ENCODE measurements at places on chromosomes 16 and 17.
A peak's percentile ranks its signal among the peaks of the same experiment; 100 is the strongest.

GRCh38 chr17:7408252-7408727 lies 645 bp downstream of the NLGN2 start:
- peak; percentile 44 for DNase-seq

GRCh38 chr16:74939688-74940087 lies 45.2 kb downstream of the WDR59 start:
- DNase-seq, result no peak

GRCh38 chr16:83806036-83806435 lies 1.7 kb upstream of the HSBP1 start:
- DNase-seq, result no peak

- DNase-seq, result no peak
Measured at GRCh38 chr16:54062361-54063278, 224.0 kb downstream of the IRX3 start.

DNA sequence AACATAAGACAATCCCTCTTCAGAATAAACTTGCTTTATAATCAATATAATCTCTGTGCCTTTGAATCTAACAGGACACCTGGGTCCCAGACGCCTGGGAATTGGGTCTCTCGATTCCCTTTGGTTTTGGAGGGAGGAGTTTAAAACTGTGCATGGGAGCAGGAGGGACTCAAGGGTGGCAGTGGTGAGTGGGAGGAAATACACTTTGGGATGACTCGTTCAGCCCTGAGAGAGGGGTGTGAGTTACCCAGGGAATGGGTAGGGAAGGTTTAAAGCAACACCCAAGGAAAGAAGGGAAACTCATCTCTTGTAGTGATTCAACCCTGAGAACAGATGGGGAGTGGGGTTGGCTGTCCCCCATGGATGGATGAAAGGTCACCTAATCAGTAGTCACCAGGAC lies 1.6 kb downstream of the RANGRF start:
- DNase-seq, result no peak

GRCh38 chr17:68320943-68321555 lies 29.8 kb downstream of the ARSG start:
- DNase-seq, result no peak

DNA sequence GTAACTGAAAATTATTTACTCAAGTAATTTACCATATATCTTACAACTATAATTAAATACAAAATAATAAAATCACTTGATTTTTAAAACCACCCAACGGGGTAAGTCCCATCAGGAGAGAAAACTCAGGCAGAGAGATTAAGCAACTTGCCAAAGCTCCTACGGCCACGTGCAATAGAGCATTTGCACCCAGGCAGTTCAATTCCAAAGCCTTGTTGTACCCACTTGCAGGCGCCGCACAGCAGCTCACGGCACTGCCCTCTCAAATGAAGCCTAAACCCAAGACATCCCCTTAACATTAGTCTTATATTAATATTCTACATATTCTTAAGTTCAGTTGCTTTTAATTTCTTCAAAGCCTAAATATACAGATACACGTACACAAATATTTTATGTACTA lies 75.7 kb downstream of the SPAG9 start:
- no peak for DNase-seq

DNA sequence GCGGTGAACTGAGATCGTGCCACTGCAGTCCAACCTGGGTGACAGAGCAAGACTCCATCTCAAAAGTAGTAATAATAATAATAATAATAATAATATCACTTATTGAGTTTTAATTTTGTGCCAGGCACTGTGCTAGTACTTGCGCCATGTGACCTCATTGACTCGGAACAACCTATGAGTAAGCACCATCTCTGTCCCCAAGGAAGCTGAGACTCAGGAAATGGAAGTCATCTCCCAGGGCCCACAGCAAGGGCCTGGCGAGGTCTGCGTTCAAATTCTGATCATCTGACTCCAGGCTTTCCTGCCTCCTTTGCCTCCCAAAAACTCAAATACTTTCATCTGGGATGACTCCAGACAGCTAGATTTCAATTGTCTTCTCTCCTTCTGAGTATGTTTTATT lies 162.9 kb downstream of the SEC14L1 start:
- DNase-seq, result no peak

- peak; percentile 67 for DNase-seq
Measured at GRCh38 chr16:88456356-88457292, 3.5 kb downstream of the ZFPM1 start.

GRCh38 chr17:9175700-9176467 lies 154.6 kb downstream of the NTN1 start:
- DNase-seq, result no peak

DNA sequence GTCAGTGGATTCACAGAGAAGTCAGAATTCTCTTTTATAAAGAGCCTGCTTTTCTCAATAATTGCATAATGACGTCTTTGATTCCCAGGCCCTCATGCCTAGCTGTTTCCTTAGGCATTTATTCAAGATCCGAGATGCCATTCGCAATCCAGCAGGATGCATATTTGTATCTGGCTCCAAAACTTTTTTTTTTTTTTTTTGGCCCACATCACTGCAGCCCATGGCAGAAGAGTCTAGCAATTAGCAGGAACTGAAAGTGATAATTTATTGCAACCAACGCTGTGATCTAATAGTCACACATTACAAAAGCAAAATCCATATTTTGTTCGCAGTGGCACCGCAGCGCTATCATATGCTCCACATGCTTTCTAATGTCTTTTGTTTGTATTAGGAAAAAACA lies 503.4 kb downstream of the MAF start:
- no peak for DNase-seq

DNA sequence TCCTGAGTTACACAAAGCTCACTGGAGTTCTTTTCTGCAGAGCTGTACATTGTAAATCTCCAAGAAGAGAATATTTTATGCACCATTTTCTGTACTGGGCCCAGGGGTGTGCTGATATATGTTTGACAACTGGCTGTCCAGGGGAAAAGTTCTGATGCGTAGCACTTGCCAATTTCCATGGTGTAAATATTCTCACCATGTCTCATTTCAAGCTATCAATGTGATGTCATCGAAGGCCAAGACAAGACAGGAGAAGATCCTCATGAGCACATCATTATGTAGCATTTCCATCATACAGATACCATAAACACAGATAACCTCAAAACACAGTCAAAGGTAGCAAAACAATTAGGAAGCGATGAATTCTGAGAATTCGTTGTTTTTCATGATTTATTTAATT lies 18.9 kb downstream of the CDH5 start:
- DNase-seq, result no peak

DNA sequence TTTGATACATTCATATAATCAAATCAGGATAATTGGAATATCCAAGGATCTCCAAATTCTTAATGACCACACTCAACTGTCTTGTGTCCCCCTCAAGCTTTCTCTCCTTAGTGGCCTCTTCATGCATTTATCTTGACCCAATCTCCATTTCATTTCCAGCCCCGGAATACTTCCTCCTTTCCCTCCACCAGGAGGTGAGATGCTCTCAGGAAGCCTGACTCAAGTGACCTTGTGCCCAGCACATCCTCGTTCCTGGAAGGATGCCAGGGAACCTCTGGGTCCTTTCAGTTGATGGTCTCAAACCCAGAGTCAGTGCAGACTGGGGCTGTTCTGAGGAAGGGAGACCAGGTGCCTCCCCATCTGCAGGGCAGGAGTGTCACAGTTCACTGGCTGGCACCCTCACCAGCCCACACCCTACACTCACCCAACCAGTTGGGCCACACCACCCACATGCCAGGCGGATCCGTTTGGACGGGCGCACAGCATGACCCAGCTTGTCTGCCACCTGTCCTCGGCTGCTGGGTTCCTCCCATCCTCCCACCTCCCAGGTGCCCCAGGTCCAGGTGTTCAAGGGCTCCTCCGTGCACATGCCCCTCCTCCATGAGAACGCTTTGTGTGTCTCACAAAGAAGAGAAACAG lies 14.0 kb upstream of the EMP2 start:
- no peak for DNase-seq

GRCh38 chr17:51103050-51103449 lies 17.6 kb downstream of the SPAG9 start:
- DNase-seq, result no peak

- DNase-seq, result no peak
Measured at GRCh38 chr17:58327363-58328194, 1.0 kb downstream of the TSPOAP1 start.

- no peak for DNase-seq
Measured at GRCh38 chr17:80244871-80245509, 15.7 kb upstream of the RNF213 start.

DNA sequence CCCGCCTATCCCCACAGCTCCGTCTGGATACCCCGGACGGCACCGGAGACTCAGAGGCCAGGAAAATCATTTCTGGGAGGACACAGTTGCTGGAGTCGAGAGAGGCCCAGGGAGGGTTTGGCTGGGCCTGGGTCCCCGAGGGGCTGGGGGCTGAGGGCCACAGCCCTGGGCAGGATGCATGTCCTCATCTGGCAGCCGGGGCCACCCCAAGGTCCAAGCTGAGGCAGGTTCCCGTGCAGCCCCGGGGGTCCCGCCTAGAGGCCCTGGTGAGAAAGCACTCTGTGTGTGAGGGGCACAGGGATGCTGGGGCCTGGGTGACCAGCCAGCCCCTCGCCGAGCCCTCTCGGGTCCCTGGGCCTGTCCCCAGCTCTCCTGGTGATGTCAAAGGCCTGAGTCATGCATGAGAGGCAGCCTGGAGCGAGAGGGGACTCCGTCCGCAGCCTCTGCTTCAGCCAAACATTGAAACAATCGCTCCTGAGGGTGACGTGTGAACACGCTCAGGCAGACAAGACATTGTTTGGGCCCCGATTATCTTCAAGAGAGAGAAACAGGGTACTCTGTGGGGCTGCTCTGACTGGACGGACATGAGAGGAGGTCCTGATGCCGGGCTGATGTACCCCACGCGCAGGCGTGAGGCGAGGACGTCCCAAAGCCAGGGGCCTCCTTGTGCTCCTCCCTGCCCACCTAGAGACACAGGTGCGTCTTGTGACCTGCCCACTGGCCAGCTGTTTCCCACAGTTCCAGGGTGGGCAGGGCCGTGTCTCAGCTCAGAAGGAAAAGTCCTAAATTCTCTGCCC lies 25.8 kb upstream of the C1QTNF8 start:
- DNase-seq, result no peak

GRCh38 chr16:56625943-56626654 lies 518 bp downstream of the MT1E start:
- DNase-seq, result no peak

- DNase-seq, result no peak
Measured at GRCh38 chr17:29645515-29646051, 22.9 kb upstream of the CORO6 start.

DNA sequence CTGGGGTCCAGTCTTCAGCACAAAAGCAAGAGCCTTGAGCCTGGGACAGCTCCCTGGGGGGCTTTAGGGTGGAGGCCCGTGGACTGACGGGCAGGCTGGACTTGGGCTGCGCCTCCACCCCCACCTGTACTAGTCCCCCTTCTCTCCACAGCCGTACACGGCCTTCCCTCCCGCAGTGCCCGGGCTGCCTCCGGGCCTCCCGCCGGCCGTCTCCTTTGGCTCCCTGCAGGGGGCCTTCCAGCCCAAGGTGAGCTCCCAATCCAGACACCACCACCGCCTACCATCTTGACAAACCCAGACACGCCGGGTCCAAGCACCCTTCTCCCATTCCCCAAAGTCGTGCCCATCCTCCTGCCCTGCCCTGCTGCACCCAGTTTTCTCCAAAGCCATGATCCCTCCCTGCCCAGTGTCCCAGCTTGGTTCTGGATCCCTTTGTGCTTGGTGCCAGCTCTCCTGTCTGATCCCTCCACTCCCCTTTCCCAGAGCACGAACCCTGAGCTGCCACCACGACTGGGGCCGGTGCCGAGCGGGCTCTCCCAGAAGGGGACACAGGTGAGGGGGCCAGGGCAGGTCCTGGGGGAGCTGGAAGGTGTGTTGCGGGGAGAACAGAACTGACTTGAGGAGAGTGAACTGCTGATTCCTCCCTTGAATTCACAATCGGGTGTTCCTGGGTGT lies 7.1 kb downstream of the FBRS start:
- DNase-seq, result no peak

DNA sequence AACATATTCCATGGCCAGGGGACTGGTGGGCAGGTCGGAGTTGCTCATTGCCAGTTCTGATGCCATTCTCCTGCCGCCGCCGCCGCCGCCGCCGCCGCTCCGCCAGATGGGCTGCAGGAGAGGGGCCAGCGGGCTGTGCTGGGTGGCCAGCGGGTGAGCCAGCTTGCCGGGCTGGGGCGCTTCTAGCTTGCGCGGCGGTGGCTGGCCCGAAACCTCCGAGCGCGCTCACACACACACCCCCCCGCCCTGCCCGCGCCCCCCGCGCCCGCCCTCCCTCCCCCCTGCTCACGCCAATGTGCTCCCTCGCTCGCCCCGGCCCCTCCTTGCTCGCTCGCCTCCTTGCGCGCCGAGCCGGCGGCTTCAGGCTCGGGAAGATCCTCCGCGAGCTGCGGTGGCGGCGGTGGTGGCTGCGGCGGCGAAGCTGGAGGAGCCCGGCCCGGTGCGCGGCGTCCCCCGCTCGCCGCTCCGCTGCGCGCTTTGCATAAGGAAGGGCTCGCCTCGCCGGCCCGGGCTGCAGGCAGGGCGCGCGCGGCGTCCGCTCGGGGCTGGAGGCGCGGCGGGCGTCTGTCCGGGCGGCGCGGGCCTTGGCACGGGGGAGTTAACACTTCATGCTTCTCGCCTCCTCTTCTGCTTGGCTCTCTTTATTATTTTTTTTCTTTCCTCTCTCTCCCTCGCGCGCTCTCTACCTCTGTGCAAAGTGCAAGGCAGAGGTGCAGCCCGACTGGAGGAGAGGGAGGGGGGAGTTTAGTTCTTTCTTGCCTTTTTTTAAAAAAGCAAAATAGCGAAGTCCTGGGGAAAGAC lies 500 bp downstream of the MAF start:
- DNase-seq, result peak; percentile 62

GRCh38 chr16:47311738-47312505 lies 148.9 kb downstream of the ITFG1 start:
- DNase-seq, result no peak

GRCh38 chr17:77428749-77429368 lies 288.1 kb downstream of the SEC14L1 start:
- DNase-seq, result no peak

DNA sequence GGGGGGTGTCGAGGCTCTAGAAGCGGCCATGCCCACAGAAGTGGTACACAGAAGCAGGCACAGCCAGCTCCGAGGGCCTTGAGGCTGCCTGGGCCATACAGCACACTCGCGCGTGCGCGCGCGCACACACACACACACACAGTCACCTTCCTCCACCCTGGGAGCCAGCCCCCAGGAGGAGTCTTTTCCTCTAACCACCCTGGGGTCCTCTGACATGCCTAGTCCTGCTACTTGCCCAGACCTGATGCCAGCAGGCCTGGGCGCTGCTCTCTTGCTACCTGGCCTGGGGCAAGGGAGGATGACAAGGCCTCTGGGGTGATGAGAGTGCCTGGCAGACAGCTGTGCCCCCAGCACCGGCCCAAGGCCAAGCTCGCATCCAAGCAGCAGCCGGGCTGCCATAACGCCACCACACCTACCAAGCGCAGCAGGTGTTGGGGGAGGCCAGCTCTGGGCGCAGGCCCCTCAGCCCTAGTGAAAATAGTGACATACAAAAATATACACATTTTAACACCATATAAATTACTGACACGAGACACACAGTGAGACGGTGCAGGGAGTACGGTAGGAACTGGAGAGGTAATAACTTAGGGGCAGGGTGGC lies 41.1 kb downstream of the TSC2 start:
- DNase-seq, result no peak
